ENCODE measurements at places on chromosomes 3 and 15.

DNA sequence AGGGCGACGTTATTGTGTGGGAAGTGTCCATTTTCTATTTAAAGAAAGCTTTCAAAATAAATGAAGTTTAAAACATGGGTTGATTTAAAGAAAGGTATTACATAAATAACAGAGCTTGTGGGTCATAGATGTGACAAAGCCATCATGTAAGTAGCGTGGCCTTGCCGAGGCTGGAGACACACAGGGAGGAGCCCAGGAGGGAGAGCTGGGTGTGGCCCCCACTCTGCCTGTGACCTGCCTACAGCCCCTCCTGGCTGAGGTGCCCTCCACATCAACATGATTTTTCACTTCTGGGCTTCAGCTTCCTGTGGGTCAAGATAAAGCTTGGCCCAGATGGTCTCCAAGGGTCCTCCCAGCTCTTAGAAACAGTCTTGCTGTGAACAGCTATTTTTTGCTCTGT lies 12.5 kb upstream of the MGLL start:
- DNase-seq = no peak

GRCh38 chr3:5155241-5155640 lies 32.3 kb upstream of the EDEM1 start:
- no peak for DNase-seq

- DNase-seq = no peak
Measured at GRCh38 chr15:69313432-69314000, 14.8 kb downstream of the PAQR5 start.

DNA sequence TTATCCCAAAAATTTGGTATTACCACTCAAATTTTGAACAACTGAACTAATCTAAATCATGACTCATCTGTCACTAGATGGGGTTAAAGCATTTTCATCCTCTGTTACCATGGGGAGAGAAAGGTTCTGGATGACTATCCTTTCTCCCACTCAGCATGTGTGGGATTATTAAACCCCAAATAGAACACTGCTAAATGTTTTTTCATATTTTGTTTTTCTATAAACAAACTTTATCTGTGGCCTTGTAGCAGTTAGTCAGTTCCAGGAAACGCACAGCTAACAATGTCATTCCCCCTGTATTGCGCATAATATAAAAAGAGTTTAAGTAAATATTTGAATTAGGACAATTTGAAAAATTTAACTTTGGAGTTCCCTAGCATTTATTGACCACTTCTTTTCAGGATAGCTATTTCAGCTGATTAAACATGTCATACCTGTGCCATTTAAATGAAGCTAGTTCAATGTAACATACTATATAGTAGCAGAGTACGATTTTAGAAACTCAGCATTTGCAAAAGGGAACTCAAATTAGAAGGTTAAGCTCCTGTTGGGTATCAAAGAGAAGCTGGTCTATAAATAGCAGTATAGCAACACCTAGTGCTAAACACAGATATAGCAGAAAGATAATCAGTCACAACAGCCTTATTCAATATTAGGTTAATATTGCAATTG lies 9.2 kb upstream of the TMEM212 start:
- no peak for DNase-seq

DNA sequence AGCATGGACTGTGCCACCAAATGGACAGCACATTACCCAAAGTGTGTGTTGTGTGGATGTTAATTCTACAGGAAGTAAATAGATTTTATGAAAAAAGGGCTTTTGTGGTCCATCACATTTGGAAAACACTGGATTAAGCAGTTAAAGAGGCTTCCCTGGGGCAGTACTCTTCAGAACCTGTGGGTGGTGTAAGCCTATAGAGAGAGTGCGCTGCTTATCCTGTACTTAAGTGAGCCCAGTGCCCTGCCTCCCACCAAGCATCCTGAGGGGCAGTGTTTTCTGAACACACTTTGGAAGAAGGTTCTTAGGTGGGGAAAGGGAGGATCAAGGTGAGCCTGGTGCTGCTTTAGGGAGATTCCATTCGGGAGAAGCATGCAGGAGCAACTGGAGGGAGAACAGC lies 10.9 kb downstream of the TTLL3 start:
- no peak for DNase-seq

DNA sequence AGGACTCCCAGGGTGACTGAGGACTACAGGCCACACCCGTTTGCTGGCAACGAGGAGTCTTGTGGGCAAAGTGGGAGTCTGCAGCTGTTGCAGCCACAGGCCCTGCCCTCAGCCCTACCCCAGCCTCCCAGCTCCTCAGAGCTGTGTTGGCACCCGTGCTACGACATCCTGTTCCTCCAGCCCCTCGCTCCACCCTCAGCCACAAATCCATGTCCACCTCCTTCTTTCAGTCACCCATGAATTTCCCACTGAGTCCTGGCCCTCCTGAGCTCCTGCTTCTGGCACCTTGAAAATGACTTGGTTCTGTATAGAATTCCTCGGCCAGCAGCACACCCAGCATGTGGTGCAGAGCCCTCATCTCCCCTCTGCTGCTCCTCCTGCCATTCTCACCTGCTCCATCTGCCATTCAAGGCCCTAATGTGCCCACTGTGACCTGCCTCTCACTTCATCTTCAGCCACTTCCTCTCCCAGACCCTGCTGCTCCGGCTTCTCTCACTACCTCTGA lies 20.9 kb upstream of the VILL start:
- no peak for DNase-seq

Data from islet precursor cell (in vitro differentiated cells).